ENCODE measurements at places on chromosomes 4 and X. TPM values are rescaled to one million over a fixed set of nuclear protein-coding genes. Genes with fewer than 3 reads are reported as not detected.

Gene DGAT2L6
- not detected for total RNA-seq

Gene LONRF3
- 3.5 TPM for total RNA-seq

Gene LNX1
- total RNA-seq: 13.2 TPM

Gene CLTRN
- 0.36 TPM for total RNA-seq

Gene MAEA
- 76.0 TPM for total RNA-seq

Gene PABPC1L2A
- 0.14 TPM for total RNA-seq

Gene ZNF157
- total RNA-seq: 1.4 TPM

Gene NRK
- 4.9 TPM for total RNA-seq
